ENCODE measurements at places on chromosomes 2 and 18.

- DNase-seq, result no peak
Observed at GRCh38 chr2:149160701-149161217, 122.3 kb downstream of the LYPD6B start.

DNA sequence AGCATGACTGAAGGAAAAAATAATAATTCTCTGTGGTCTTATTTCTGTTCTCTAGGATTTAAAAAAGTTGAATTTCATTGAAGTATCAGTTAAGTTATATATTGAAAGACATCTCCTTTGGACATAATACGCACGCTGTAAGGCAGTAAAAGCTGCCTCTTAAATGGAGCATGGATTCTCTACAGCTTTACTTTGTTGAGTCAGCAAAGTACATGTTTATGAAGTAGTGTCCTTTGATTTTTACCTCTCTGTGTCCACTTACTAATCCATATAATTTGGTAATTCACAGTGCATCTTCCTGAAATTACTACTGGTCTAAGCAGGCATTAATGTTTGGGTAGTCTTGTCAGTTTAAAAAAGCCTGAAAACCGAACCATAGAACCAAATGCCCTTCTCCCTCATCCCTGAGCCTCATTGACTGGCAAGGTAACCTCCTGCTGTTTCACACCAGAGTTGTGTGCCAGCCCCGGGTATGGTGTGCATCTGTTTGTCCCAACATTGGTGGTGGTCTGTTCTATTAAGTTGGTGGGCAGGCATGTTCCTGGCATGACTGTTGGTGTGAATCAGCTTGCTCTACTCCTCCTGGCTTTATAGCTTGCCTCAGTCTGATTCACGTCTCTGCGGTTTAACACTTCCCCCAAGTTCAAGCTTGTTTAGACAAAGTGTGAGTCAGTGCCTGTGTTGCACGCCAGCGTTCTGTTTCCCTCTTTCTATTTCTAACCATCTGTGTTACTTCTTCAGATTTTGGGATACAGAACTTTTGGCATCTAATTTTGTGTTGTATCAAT lies 71.0 kb upstream of the ITM2C start:
- peak; percentile 59 for DNase-seq

GRCh38 chr2:233768076-233768475 lies 8.0 kb downstream of the UGT1A1 start:
- DNase-seq, result no peak

DNA sequence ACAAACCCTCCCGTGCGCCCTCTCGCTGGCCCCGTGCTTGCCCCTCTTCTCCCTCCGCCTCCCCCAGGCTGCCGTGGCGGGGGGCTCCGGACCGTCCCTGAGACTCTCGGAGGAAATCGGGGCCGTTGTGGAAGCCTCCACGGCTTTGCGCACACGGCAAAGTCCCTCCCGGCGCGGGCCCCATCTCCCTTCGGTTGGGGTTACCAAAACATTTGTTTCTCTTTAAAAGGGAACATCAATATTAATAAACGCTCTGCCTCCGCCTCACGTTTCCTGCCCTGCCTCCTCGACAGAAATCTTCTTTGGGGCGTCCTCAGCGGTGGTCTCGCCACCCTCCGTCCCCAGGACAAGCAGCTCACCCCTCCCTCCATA lies 3.8 kb downstream of the PAX3 start:
- DNase-seq, result no peak

DNA sequence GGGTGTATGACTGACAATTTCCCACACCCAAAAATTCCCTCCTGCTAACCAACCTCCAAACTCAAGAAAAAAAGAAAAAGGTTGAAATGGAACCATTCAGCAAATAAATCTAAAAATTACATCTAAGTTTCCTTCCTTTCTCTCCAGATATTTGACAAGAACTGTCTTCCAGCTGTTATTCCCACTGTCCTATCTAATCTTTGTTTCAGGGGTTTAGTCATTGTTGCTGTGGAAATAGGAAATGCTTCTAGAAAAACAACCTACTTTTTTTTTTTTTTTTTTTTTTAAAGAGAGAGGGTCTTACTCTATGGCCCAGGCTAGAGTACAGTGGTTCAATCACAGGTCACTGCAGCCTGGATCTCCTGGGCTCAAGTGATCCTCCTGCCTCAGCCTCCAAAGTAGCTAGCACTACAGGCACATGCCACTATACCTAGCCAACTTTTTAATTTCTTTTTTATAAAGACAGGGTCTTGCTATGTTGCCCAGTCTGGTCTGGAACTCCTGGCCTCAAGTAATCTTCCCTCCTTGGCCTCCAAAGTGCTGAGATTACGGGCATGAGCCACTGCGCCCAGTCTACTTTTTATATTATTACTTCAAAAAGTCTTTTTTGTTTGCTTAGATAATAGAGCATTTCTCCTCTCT lies 88.1 kb downstream of the ITSN2 start:
- no peak for DNase-seq

GRCh38 chr18:24954341-24954740 lies 397.6 kb downstream of the ZNF521 start:
- no peak for DNase-seq

- no peak for DNase-seq
Observed at GRCh38 chr2:184677171-184677570, 78.8 kb downstream of the ZNF804A start.

GRCh38 chr2:36456227-36457175 lies 100.9 kb downstream of the CRIM1 start:
- DNase-seq, result no peak

GRCh38 chr2:17476830-17477229 lies 41.4 kb downstream of the RAD51AP2 start:
- DNase-seq, result no peak

DNA sequence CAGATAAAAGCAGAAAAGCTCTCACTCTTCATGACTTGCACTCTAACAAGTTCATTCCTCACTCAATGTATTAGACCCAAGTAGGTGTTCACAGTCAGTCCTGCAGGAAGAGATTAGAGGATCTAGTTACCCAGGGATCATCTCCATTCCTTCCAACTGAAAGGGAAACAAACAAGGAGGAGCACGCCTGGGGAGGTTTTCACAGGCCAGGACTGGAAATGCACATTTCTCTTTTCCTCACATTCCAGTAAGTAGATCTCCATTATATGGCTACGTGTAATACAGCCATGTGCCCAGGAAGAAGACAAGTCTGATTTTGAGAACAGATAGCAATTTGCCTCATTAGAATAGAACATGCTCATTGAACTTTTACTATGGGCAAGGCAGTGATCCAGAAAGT lies 1132.2 kb upstream of the FAM98A start:
- DNase-seq, result no peak

- no peak for DNase-seq
Observed at GRCh38 chr2:24913911-24914310, 6.1 kb downstream of the ADCY3 start.

GRCh38 chr2:217875556-217876252 lies 127.1 kb downstream of the TNS1 start:
- DNase-seq, result no peak

GRCh38 chr2:209526561-209526960 lies 102.7 kb downstream of the MAP2 start:
- no peak for DNase-seq

- no peak for DNase-seq
Observed at GRCh38 chr18:13237641-13238040, 19.1 kb downstream of the LDLRAD4 start.

DNA sequence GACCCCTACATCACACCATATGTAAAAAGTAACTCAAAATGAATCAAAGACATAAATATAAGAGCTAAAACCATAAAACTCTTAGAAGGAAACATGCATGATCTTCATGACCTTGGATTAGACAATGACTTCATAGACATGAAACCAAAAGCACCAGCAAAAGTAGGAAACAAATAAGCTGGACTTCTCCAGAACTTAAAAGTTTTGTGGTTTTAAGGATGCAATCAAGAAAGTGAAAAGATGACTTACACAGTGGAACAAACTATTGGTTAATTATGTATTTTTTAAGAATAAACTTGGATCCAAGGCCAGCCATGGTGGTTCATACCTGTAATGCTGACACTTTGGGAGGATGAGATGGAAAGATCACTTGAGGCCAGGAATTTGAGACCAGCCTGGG lies 150.2 kb downstream of the GALNT1 start:
- no peak for DNase-seq

GRCh38 chr18:58235001-58235436 lies 191.0 kb downstream of the NEDD4L start:
- DNase-seq, result no peak

DNA sequence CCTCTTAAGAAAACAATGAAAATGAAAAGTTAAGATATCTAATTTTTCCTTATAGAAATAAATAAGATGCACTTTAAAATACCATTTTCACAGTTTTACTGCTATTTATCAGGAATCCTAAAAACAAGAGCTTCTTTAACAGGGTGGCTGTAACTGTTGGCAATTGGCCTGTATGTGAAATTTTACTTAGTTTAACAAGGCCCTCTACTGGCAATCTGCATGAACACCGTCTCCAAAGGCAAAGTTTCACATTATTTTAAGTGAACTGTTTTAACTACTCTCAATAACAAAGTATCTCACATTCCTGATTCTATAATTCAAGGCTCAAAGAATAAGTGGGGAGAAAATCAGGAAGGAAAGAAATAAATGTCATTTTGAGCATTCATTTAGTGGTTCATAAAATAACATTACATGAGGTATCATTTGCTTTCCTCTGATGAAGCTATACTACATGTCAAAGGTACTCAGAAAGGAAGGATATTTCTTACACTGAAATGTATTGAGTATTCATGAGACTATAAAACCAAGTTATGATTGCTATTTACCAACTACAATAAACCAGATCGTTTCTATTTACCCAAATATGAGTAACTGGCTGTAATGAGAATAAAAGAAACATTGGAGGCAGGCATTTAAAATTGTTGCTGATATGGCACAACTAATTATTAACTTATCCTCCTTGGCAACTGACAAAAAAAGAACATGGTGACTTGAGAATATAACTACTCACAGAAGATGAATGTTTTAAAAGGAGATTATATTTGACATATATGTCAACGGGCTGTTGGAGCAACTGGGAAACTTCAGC lies 7.0 kb downstream of the NCKAP5 start:
- no peak for DNase-seq

DNA sequence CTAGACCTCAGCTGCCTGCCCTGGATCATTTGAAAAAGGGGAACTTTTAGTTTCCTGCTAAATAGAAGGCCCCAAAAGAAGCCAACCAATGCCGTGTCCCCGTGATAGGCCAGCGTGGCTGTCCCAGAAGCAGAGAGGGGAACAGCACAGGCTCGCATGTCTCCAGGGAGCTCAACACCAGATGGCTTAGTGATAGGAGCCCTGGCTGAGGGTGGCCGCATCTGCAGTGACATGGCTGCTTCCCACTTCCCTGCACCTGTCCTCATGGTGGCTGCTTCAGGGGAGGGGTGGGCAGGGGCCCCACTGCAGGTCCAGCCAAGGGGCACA lies 79.6 kb downstream of the MBP start:
- DNase-seq, result no peak

GRCh38 chr2:96110621-96111256 lies 5.6 kb downstream of the ADRA2B start:
- DNase-seq, result peak; percentile 1

GRCh38 chr2:157957596-157957995 lies 81.5 kb upstream of the ACVR1 start:
- no peak for DNase-seq

DNA sequence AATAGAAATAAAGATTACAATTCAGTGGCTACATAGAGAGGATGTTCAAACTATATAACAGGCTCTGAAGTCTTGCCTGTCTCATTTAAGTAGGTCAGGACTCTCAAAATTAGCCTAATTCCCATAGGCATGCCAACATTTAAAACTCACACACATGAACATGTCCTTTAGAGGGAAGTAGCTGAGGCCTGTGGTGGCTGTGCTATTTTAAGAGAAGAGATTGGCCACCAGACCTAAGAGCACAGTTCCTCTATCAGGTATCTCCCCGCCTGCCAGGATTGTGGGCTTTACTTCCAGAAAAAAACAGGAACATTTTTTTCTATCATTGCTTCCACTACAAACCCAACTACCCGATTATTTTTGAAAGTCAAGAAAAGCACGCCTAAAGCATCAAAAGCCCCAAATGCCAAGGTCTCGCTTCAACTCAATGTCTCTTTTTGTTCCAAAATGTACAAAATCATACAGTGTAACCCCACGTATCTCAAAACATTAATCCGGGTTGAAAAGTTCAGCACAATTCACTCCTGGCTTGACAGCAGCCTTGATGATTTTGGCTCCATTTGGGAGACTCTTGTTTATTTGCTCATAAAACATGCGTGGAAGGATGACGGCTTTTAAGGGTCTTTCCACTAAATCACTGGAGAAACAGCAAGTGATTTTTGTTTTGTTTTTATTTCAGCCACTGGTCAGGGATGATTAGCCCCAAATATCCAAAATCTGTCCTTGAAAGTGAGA lies 15.3 kb downstream of the FHL2 start:
- no peak for DNase-seq

DNA sequence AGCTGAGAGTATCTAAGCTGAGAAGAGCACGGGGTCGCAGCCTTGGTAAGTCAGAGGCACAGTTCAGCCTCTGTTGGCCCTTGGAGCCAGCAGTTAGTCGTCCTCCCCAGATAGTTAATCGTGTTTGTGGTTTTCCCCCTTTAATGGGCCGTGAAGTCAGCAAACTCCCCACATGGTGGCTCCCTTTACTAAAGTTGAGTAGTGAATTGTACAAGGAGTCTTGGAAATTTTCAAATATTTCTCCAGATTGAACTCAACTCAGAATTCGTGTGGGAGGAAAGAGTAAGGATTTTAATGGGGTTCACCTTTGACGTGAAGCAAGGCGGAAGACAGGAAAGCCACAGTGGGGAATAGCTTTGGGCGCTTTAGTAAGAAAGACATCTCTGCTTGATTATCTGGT lies 2.4 kb upstream of the ADCYAP1 start:
- DNase-seq, result no peak

DNA sequence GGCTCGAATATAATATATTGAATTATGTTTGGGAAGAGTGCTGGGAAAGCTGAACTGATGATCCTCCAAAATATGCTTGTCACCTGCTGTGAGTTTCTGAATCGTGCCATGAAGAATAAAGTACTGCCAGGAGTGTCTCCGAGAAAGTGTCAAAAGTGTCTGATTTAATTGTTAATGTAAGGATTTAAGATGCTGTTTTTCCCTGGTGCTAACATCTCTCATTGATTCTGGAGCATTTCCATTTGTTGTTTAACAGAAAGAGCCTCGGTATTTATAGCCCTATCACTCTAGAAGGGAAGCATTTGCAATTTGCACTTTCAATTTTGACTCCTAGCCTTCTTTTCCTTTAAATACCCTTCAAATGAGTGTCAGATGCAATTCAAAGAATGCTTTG lies 342.2 kb downstream of the RND3 start:
- DNase-seq, result no peak

DNA sequence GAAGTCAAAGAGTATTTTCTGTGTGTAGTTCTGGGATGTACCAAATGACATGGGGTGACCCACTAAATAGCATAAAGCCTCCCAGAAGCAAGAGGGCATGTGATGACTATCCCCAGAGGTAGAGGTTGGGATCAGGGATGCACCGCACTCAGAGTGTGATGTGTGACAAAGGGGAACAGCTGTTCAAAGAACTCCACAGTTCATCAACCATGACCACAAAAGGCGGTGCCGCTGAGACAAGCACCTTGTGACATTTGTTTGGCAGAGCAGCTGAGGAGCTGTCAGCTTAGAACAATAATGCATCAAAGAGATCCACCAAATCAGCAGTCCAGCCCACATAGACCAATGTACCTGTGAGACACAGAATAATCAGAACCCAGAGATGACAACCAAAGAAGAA lies 81.3 kb downstream of the VWC2L start:
- no peak for DNase-seq

GRCh38 chr2:99066075-99066958 lies 75.2 kb upstream of the C2orf15 start:
- DNase-seq, result no peak

Measured in effector CD4-positive, alpha-beta T cell (primary cell).